ENCODE measurements at places on chromosomes 4 and X.

DNA sequence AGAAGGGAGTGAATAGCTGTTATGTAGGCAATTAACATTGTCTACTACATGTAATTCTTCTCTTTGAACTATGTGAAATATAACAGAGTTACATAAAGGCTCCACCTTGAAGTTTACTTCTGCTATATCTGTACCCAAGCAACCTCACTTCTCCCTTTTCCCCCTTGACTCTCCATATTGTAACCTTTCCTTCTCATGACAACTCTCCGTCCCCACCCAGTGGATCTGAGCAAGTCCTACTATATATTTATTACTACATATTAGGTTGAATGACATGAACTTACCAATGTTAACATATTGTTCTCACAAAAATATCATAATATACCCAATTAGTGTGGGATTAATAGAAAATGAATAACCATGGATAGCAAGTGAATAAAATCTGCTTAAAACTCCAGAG is 93.2 kb upstream of the ATP8A1 start:
- DNase-seq: no peak

DNA sequence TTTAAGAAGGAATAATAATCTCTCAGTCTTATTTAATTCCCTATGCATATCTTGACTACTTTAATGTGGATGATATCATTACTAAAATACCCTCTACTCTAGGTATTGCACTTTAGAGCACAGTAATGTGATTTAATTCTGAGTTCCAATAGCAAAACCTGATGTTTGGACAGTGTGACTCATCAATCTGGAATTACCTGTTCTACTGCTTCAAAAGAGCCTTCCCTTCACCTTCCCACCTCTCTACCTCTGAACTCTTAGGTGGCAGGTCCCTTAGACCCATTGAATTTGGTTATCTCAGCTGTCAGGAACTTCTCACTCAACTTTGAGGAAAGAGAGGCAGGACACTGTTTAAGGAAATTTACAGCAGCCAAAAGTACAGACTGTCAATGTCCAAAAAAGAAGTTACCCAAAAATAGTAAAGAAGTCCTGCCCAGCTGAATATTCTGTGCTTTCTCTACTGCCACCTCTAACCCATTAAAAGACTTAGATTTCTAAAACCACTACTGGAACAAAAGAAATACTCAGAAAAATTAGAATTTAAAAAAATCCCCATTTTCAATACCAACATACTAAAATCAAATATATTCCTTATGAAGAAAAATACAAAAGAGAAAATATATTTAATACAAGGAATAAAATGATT is 123.1 kb upstream of the GPM6A start:
- no peak for DNase-seq

DNA sequence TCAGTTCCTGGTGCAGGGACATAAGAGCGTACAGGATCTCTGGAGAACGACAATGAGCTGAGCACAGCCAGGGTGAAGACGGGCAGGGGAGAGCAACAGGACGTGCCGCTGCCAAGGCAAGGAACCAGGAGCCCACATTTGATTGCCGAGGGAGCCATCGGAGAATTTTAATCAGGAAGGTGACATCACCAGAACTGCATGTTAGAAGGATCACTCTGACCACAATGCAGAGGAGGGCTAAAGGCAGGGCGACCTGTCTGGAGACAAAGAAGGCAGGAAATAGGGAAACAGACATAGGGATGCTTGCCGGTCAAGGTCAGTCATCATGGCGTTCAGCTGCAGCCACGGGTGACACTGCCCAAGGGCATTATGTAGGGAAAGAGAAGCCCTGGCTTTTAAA is 81.4 kb downstream of the RBM47 start:
- DNase-seq: no peak

DNA sequence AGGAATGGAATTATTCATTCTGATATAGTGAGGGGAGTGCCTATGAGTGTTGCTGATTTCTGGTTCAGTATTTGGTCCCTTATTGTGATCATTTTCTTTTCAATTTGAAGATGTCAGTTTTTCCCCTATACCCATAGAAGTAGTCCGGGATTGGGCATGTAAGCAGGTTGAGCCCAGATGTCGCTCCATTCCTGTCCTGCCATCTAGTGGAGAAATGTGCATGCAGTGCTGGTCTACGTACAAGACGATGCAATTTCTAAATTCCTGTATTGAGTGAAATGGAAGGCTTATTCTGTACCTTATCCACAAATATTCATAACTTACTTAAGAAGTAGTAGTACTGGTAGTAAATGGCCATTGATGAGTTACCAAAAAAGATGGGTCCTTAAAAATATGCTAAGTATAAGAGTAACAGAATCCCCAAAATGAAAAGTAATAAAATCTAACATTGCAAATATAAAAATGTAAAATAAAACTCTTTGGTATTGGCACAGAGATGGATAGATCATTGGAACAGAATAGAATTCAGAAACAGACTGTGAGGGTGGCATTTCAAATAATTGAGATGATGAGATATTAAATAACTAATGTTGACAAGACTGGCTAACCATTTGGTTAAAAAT is 60.9 kb downstream of the UGT8 start:
- DNase-seq: peak; percentile 25

- no peak for DNase-seq
These were observed 45.4 kb downstream of the ZNF711 start for GRCh38 chrX:85288992-85289723.

- no peak for DNase-seq
These were observed 15.4 kb downstream of the BBS12 start for GRCh38 chr4:122747883-122748282.

DNA sequence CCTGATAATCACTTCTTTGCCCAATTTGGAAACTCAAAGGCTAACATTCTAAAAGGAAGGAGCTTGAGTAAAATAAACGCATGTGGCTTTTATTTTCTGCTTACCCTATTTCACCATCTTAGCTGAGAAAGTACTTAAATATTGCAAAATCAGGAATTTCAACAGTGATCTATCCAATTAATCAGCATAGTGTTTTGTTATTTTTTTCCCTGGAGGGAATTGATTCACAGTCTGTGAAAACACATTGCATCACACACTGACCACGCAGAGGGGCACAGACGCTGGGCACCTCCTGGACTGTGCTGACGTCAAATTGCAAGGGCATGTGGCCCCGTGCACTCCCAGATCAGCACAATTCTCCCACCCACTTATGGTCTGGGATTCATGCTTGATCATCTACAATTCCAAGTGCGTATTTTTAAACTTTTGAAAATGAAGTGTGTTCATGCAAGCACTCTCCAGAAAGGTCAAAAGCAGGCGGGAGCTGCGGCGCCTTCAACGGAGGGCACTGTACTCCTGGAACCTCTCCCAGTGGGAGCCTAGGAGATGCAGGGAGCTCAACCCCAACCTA is 320.6 kb upstream of the PPARGC1A start:
- DNase-seq: no peak

GRCh38 chrX:675279-675954 is 44.8 kb downstream of the SHOX start:
- DNase-seq: no peak

GRCh38 chr4:125704726-125705125 is 390.0 kb downstream of the FAT4 start:
- DNase-seq: no peak

GRCh38 chr4:47561331-47561730 is 76.3 kb downstream of the ATP10D start:
- DNase-seq: peak; percentile 11

GRCh38 chrX:43000121-43000520 is 222.2 kb upstream of the PPP1R2C start:
- DNase-seq: no peak

DNA sequence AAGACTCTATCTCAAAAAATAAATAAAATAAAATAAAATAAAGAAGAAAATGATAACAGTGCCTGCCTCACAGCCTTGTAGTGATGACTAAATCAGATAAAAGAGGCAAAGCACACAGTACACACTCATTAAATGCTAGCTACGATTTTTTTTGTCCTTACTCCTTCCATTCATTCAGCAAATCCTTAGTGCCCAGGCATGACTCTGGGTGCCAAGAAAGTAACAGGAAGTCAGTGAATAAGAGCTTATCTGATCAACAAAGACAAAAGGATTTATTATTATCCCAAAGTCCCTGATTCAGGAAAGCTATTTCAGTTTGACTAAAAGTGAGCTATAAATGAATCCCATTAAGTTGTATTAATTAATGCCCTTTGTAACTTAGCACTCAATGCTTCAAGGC is 92.7 kb downstream of the SH3KBP1 start:
- no peak for DNase-seq

- DNase-seq: no peak
These were observed 156.6 kb upstream of the FTHL17 start for GRCh38 chrX:31228415-31228832.

DNA sequence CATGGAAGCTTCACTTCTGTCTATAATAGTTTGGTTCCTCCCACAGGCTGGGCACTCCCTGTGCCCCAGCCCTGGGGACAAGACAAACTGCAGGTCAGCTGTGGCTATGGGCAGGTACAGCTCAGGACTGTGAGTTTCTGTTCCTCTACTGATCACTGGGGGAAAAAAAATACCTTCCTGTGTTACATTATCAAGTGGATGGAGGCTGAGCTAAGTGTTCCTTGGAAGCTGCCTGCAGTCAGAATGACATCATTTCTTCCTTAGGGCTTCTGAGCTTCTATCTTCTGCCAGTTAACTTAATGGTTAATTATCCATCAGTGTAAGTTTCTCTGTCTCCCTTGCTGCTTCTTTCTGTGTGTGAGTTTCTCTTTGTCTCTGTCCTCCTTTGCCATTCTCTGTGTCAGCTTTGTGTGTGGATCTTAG is 4.6 kb downstream of the RAB33A start:
- no peak for DNase-seq

DNA sequence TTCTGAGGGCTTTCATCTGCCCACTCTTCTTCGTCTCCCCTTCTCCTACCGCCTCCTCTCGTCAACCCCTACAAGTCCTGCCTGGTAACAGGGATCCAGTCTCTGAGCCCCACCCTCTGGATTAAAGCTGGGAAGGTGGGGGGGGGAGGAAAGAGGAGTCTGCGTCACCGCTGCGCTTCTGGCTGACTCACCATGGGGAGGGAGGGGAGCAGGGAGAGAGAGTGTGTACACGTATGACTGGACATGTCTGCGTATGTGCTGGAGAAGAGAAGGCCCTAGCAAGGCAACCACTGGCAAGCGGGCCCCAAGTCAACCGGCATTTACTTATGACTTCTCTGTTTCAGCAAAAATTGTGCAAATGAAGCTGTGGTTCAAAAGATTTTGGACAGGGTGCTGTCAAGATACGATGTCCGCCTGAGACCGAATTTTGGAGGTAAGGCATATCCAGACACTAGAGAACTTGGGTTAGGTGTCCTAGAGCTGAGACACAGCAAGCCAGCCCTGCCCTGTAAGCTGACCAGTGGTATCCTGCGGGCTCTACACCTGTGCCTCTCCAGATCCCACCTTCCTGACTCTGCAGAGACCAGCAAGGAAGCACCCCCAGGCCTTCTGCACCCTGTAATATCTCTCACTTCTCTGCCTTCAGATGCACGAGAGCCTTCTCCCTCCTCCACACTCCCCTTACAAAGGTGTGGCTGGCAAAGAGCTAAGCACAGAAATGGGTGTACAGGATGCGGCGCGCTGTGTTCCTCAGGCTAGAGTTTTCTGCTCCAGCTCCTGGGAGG is 2.5 kb downstream of the GABRQ start:
- no peak for DNase-seq

- DNase-seq: no peak
These were observed 145.5 kb downstream of the SHOX start for GRCh38 chrX:776061-776460.
